ENCODE measurements at places on chromosomes 13 and 19. TPM values are rescaled to one million over a fixed set of nuclear protein-coding genes. Genes with fewer than 3 reads are reported as not detected.

GRCh38 chr19:38388349-38389100 lies at the start of gene SPRED3:
TSS of gene SPRED3 (plus strand) at chr19:38388697. CDS start at chr19:38390303, 1,606 bp downstream.
- no peak for DNase-seq

SIGLEC10 gene
- total RNA-seq: not detected

DNA sequence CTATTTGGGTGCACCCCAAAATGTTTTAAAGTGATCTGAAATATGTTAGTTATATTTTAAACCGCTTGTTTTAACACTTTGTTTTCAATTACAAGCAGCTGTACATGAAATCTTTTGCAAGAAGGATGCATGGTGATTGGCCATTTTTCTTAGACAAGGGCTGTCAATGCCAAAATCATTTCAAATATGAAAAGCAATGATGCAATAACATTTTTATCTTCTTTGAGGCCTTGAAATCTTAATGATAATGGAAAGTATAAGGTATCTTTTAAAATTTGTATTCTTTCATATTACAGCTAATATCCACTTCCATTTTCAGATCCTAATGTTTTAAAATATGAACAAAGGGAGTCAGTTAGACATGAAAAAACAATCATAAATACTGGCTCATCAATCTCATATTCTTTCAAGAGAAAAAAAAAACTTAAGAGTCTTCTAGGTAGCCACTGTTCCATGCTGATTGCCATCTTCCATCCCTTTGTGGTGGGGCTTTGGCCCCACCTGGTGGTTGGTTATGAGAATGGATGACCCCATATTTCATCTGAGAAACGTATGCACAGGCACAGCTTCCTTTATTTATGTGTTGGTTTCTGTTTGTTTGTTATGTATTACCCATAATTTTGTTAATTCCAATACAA lies 330.3 kb upstream of the MIR17HG start:
- DNase-seq: peak; percentile 25

JSRP1 gene
- total RNA-seq: not detected

DNA sequence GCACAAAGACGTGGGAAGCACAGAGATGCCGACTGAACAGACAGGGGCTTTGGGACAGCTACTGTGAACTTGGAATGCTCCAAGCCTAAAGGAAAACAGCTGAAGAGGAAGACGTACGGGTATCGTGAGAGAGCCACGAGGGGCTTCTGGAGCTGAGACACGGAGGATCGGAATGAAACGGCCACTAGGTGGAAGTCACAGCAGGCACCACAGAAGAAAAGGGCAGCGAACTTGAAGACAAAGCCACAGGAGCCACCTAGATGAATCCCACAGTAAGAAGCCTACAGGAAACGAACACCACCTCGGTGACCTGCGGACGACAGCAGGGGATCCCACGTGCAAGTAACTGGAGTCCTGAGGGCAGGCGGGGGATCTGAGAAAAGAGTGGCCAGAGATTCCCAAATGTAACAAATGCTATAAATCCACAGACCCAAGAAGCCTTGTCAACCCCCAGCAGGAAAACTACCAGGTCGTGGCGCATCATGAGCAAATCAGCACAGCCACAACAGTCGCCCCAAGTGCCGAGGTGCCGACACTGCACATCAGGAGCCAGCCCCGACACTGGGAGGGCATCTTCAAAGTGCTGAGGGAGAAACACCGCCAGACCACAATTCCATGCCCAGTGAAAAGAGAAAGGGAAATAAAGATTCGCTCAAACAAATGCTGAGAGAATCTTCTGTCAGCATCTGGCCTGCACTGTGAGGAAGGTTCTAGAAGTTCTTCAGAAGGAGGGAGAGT lies 39.3 kb upstream of the ISYNA1 start:
- DNase-seq: no peak

DNA sequence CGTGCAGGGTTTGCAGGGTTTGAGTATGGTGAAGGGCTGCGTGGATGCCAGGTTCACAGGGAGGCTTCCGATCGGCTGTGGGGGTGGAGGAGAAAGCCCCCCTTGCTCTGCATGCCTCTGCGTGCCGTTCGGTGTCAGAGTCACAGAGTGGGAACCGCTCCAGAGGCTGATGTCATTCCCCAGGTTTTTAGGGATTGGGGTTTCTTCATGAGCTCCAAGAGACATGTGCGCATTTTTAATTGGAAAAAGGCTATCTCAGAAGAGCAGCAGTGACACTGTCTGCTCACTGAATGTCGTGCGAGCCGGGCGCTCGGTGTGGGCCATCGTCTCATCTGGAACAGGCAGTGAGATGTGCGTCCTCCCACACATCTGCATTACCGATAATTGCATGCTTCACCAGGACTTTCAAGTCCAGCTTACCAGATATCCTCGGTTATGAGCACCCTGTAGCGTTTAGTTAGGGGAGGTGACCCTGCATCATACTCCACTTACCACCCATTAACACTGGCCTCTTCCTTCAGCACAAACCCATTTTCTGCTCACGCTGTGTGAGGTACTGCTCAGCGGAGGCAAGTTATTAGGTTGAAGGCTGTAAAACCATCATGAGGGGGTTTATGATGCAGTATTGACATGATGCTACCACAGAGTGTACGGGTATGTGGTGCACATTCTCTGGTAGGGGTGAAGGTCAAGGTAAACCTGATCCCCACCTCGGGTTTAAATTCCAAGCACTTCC lies 1.7 kb downstream of the MCF2L start:
- no peak for DNase-seq

C19orf81 gene
- 0.89 TPM for total RNA-seq

- no peak for DNase-seq
Measured at GRCh38 chr19:17357724-17358123, 19.4 kb downstream of the PLVAP start.

DNA sequence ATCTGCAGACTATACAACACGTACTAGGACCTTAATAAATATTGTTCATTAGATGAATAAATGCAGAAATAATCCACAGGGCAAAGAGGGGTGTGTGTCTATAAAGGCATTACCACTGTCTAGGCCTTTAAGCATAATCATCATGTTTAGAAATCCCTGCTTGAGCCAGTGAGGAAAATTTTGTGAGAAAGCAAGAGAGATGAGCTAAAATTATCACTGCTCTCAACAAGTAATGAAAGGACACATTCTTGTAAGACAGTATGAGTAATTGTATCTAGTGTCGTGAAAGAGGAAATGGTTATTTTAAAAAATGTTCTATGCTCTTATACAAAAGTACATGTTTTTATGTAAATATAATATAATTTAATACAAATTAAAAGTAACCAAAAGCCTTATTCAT lies 1699.4 kb downstream of the PCDH9 start:
- no peak for DNase-seq

P2RY11 gene
- total RNA-seq: 2.4 TPM

MZF1 gene
- total RNA-seq: 5.1 TPM

DNA sequence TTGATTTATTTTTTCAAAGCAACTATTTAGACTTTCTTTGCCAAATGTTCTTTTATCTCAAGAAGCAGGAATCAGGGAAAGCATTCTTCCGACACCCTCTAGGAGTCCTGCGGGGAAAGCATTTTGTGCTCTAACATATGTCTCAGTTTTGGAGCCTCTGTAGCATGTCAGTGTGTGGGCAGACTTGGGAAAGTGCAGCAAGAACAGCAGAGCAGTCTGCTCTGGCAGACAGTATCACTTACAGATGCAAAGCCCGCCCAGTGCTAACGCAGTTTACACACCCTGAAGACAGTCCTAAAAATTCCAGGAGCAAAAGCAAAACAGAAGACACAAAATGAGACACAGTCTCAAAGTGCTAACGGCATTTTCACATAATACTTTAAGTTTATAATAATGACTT lies 393.5 kb downstream of the KLF12 start:
- no peak for DNase-seq

- no peak for DNase-seq
Measured at GRCh38 chr19:51331716-51332115, 10.2 kb downstream of the VSIG10L start.

DNA sequence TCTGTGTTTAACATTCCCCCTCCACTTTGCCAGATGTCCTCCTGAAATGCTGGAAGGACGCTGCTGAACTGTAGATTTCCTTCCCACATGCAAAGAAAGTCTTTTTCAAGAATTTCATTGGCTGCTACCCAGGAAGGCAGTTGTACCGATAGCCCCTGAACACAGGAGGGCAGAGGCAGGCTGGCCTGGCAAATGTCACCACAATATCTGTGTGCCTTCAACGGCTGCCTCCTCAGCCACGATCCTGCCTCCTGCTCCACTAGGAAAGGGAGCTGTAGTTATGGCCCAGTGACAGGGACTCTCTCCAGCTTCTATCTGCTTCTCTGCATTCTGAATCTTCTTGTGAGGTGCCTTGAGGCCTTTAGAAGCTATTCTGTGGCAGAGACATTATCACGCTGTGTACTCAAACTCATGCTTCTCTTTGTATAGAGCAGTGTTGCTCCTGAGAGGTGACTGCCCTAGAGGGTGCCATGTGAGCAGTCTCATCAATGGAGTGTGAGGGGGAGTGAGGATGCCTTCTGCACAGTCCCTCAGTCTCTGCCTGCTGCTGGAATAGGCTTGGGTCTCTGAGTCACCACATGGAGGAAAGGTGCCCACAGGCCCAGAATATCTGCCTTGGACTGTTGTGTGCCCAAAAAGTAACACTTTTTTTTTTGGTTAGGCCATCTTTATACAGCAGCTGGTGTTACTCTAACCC lies 279.8 kb downstream of the DNAJC15 start:
- no peak for DNase-seq

GRCh38 chr13:34344816-34345215 lies 526.9 kb downstream of the RFC3 start:
- DNase-seq: no peak

DNA sequence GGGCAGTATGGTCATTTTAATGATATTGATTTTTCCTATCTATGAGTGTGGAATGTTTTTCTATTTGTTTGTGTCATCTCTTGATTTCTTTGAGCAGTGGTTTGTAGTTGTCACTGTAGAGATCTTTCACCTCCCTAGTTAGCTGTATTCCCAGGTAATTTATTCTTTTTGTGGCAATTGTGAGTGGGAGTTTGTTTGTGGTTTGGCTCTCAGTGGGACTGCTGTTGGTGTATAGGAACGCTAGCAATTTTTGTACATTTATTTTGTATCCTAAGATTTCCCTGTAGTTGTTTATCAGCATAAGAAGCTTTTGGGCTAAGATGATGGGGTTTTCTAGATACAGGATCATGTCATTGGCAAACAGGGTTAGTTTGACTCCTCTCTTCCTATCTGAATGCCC lies 28.9 kb downstream of the NBEA start:
- no peak for DNase-seq
